Large intestine (tissue), 12 donors: ENCODE measurements at places on chromosomes 1 and 21. TPM values are rescaled to one million over a fixed set of nuclear protein-coding genes. Genes with fewer than 3 reads are reported as not detected.

GRCh38 chr1:159535907-159536306 is at the start of gene OR10J5:
Gene OR10J5 (minus strand): TSS chr1:159536007. CDS start chr1:159536007, 0 bp downstream.
- DNase-seq, result no peak

- DNase-seq, result peak; percentile 56
Observed at GRCh38 chr1:160519642-160520435, 3.2 kb downstream of the SLAMF6 start.

Gene CFAP107
- polyA plus RNA-seq, result 0.03 TPM

Gene ATP6V0B
- polyA plus RNA-seq, result 113 TPM

Gene CYP4A22
- polyA plus RNA-seq, result 0.03 TPM

Gene MAP3K7CL
- polyA plus RNA-seq, result 6.5 TPM

DNA sequence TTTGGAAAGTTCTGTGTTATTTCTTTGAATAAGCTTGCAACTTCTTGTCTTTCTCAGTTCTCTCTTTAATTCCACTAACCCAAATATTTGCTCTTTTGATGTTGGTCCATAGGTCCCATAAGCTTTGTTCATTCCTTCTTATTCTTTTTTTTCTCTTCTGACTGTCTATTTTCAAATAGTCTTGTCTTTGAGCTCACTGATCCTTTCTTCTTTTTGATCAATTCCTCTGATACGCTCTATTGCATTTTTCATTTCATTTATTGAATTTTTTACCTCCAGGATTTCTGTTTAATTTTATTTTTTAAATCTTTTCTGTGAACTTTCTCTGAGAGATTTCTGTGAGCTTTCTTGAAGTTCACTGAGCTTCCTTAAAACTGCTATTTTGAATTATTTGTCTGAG is 486.6 kb downstream of the KIF26B start:
- DNase-seq, result no peak

DNA sequence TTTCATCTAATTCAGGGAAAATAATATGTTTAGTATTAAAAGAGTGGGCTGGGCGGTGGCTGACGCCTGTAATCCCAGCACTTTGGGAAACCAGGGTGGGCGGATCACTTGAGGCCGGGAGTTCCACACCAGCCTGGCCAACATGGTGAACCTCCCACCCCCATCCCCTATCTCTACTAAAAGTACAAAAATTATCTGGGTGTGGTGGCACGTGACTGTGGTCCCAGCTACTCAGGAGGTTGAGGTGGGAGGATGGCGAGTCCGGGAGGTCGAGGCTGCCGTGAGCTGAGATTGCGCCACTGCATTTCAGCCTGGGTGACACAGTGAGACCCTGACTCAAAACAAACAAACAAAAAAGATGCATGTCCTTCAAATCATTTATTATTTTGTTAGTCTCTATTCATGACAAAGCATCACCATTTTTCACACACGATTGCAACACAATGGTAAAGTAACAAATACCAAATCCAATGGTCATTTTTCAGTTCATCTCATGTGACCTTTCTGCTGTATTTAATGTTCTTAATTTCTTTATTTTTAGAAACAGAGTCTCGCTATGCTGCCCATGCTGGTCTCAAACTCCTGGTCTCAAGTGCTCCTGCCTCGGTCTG is 1.0 kb downstream of the MSH4 start:
- no peak for DNase-seq

Gene TAF5L
- 17.5 TPM for polyA plus RNA-seq

- DNase-seq, result peak; percentile 51
Observed at GRCh38 chr1:200242110-200243041, 167.5 kb downstream of the ZNF281 start.

Gene NGF
- polyA plus RNA-seq, result 1.4 TPM
